ENCODE measurements at places on chromosomes 16 and 17.

DNA sequence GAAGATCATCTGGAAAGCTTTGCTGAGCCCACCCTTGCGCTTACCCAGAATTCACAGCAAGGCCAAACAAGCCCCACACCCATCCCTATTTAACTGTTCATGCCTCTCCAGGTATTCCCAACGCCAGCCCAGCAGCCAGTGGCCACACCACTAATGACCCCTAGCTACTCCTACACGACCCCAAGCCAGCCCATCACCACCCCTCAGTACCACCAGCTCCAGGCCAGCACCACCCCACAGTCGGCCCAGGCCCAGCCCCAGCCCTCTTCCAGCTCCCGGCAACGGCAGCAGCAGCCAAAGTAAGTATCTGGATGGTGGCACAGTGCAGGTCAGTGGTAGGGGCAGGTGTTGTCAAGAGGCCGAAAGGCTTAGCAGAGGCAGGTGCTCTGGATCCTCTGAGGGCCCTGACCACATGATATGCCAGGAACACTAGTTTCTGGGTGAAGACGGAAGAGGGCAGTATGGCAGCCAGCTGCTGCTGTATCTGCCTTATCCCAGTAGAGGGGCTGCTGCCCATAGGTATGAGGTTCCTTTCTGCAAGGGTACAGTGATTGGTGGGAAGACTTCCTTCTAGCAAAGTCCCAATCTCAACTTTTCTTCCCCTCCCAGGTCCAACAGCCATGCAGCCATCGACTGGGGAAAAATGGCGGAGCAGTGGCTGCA, 10.7 kb downstream of the PROCA1 start:
- DNase-seq, result no peak

GRCh38 chr16:28183930-28184329, 27.8 kb downstream of the XPO6 start:
- no peak for DNase-seq

DNA sequence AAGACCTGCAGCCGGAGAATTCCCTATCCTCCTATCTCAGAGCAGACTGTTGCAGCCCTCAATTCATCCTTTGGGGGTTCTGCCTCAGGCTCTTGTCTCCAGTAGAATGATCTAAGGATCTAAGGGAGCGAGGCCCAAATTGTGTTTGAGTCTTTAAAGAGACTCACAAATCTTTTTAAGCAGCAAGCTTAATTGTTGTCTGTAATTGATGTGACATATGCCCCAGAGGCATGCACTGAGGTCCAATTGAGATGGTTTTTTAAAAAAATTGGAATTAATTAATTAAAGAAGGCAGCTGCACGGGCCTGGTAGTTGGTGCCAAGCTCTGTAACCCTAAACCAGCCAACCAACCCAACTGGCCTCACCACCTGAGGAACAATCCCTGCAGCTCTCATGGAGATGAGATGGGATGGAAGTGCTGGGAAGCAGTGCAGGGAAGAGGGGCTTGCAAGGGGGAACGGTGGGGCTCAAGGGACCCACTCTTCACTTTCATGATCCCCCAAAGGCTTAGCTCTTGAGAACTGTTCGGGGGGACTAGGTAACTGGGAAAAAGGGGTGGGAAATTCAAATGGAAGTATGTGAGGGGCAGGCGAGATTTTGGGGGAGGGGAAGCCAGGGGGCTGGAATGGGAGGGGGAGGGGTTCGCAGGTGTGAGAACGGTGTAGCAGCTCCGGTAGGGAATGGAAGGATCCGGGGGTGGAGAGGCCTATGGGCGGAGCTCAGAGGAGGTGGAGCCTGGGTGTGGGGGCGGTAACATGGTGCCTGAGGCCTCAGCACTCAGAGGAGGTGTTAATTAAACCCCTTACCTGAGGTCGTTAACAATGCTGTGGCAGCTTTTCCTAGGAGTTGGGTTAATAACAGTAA, 9.2 kb upstream of the ZNF652 start:
- DNase-seq, result no peak

DNA sequence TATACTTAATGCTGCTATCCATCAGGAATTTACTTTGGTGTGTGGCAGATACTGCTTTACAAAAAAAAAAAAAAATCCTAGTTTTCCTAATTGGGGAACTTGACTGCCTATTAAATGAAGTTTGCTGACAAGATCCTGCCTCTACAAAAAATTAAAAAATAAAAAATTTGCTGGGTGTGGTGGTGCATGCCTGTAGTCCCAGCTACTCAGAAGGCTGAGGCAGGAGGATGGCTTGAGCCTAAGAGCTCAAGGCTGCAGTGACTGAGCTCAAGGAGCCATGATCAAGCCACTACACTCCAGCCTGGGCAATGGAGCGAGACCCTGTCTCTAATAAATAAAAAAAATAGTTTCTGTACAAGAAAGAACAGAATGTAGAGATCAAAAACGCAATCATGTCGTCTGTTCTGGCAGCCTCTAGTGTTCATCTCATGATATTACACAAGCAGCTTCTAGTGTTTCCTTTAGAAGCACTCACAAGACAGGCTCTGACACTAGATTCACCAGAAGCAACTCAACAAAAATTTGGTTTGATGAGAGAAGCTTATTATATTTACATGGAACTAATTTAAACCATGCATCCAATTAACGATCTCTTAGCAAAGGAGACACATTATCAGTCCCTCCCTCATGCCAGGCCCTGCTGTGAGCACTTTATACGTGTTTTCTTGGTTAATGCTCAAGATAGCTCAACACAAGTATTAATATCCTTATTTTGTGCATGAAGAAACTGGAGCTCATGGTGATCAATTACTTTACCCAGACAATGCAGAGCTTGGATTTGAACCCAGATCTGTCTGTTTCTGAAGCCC, 6.8 kb upstream of the KRTAP17-1 start:
- DNase-seq, result no peak

Measured in memory B cell (primary cell).